ENCODE measurements at places on chromosomes 5 and 9.

DNA sequence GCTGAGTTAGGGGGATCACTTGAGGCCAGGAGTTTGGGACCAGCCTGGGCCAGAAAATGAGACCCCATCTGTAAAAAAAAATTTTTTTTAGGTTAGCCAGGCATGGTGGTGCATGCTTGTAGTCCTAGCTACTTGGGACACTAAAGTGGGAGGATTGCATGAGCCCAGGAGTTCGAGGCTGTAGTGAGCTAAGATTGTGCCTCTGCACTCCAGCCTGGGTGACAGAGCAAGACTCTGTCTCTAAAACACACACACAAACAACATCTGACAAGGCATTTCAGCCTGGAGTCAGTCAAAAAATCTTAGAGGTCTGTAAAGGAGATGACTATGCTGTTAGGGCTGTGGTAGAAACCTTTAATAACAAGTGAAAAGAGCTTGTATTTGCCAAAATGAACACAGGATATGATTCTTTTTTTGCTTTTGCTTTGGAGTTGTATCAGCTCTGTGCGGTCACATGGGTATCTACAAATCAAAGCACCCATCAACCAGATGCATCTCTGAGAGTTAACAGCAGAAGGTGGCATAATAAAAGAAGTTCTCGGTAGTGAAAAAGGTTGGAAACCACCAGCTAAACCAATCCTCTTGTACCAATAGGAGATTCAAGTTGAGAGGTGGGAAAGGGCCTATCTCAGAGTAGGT, 3.6 kb upstream of the PSMD5 start:
- DNase-seq, result no peak

DNA sequence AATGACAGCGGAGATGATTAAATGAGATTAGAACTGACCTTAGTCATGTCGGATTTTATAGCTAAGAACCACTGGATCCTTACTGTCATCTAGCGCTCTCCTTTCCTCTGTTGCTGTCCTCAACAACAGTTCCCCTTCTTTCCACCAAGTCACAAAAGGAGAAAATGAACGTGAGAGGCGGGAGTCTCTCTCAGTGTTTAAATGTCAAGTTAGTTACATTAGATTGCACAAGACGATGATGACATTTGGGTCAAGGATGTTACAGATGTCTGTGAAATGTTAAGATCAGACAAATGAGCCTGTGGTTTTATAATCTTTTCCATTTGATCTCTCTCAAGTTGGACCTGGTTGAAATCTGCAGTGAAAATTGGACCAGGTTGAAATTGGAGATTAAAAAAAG, 53.5 kb downstream of the FBXO38 start:
- DNase-seq, result no peak

DNA sequence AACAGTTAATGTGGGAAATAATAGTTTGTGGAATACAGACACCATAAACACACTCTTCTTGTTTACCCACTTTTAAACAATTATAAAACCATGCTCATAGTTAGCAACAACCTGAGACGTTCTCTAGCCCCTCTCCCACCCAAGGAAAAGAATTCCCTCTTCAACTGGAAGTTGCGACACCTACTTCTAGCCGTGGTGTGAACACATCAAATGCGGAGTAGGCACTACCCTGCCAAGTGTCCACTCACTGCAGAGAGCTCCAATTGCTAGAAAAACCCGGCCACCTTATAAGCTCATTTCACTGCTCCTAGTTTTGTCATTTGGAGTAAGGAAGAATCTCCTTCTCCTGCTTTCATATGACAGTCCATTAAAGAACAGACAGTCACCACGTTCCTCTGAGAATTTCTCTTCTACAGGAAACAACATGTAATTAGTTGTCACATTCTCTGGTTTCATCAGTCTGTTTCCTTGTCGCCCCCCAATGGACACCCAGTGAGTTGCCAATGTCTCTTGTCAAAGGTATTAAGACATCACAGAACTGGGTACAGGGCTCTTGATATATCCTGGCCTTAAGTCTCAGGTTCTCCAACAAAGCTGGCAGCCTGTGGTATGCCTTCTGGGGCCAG, 47.3 kb downstream of the PRLR start:
- DNase-seq, result no peak

DNA sequence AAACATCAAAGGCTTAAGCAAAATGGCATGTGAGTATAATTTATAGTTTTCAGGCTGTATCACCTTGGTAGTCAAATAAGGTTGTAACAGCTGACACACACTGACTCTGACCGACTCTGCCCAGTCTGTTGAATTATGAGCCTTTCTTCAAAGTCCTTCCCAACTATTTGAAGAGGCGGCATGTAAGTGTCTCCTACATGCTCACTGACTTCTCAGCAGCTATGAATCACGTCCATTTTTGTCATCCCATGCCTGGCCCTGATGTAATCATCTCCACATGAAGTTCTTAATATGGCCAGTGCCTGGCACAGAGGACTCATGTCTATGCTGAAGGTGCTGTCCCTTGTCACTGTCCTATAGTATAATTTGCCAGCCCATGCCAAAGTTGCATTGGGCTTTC, 5.1 kb upstream of the PTBP3 start:
- DNase-seq, result no peak

- no peak for DNase-seq
Measured at GRCh38 chr5:18576586-18576985, 942.3 kb downstream of the TAF11L14 start.

DNA sequence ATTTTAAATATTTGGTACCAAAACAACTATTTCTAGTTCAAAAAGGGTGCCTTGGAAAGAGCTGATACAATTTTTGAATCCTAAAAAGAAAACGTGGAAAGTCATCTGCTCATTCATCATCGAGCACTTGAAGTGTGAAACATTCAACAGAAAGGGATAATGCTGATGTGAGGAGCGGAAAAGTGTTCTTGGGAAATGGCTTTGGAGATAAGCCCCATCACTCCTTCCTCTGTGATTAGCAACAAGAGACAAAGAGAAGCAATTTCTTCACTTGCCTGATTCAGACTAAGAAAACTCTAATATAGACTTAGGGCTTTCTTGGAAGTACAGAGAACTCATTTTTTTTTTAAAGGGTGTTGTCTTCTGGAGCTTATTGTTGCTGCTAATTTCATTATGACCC, 74.9 kb downstream of the C9orf152 start:
- DNase-seq, result no peak

- peak; percentile 47 for DNase-seq
Measured at GRCh38 chr9:21801683-21802417, 586 bp upstream of the MTAP start.

DNA sequence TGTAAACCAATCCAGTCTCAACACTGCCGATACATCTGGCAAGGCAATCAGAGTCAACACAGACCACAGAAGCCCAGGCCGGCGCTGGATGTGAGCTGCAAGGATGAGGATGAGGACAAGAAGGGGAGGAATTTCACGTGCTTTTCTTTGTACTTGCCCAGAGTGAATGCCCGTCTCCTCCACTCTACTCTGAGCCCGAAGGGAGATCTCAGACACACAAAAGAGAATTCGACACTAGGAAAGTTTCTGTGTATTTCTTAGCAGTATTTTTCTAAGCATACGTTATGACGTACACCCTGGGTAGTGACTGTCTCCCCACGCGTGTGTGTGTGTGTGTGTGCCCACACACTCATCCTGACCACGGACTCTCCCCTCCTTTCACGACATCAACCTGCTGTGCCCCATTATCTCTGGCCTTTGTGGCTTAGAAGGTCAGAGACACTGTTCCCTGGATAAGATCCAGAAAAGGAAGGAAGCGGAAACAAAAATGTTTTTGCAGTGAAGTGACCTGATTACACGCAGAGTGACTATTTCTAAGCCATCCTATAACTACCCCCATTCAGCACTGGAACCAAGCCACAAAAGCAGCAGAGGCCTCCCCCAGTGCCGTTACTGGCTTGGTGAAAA, 227.3 kb upstream of the DAPK1 start:
- peak; percentile 13 for DNase-seq
